ENCODE measurements at places on chromosomes 1 and 21. TPM values are rescaled to one million over a fixed set of nuclear protein-coding genes. Genes with fewer than 3 reads are reported as not detected.

GRCh38 chr21:26842974-26843932 lies 2.0 kb downstream of the ADAMTS1 start:
- H3K4me1 ChIP-seq = peaks cover 35% of the 10 kb centered on the region
- DNase-seq = no peak
- peaks cover 81% of the 10 kb centered on the region for H3K27me3 ChIP-seq
- peak overlapping the region; percentile 74 for H3K4me3 ChIP-seq
- H3K36me3 ChIP-seq = peaks cover 7% of the 10 kb centered on the region

DNA sequence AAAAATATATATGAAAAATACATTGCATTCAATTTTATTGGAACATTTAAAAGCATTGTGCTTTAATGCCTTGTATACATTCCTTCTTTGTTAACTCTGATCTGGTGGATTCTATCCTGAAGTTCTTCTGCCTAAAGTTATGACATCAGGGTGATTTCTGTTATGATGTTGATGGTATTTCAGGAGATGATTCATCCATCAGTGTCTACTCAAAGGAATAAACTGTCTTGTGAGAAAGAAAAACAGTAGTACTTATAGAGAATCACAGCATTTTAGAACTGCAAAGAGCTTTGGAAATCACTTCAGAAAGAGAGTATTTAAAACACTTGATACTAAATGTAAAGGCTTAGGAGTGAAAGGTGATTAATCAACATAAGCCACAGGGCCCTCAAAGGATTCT lies 155.7 kb downstream of the PTPRC start:
- H3K36me3 ChIP-seq = peaks cover 29% of the 10 kb centered on the region
- no peak for DNase-seq
- H3K4me1 ChIP-seq = no peaks in the 10 kb centered on the region

GRCh38 chr1:224623743-224624333 lies 7.7 kb downstream of the CNIH3 start:
- peaks cover 54% of the 10 kb centered on the region for H3K27me3 ChIP-seq
- H3K4me1 ChIP-seq = peaks cover 6% of the 10 kb centered on the region

GRCh38 chr1:107110326-107110725 lies 30.5 kb upstream of the NTNG1 start:
- no peak overlapping the region for H3K4me3 ChIP-seq
- H3K27me3 ChIP-seq = peaks cover 3% of the 10 kb centered on the region
- no peaks in the 10 kb centered on the region for H3K4me1 ChIP-seq

- peak overlapping the region; percentile 85 for H3K27ac ChIP-seq
- H3K27me3 ChIP-seq = peaks cover 72% of the 10 kb centered on the region
- H3K4me3 ChIP-seq = no peak overlapping the region
Measured at GRCh38 chr1:203129501-203130231, 2.1 kb downstream of the ADORA1 start.

DNA sequence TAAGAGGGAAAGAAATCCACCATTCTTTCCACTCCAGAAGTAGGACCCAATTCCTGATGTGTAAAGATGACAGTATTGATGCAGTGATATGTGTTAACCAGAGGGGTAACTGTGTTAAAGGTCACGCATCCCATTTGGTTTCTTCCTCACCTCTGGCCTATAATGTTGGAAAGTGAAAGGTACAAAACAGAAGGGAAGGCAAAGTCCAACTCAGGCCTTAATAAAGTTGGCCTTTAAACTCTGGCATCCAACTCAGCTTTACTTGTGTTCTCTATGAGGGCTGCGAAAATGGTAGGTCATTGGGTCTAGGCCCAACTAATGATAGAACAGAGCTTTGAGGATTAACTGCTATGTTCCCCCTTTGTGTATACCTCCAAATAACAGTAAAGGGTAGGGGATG lies 17.9 kb downstream of the CYP2J2 start:
- H3K4me3 ChIP-seq = no peak overlapping the region
- H3K27me3 ChIP-seq = no peaks in the 10 kb centered on the region

DNA sequence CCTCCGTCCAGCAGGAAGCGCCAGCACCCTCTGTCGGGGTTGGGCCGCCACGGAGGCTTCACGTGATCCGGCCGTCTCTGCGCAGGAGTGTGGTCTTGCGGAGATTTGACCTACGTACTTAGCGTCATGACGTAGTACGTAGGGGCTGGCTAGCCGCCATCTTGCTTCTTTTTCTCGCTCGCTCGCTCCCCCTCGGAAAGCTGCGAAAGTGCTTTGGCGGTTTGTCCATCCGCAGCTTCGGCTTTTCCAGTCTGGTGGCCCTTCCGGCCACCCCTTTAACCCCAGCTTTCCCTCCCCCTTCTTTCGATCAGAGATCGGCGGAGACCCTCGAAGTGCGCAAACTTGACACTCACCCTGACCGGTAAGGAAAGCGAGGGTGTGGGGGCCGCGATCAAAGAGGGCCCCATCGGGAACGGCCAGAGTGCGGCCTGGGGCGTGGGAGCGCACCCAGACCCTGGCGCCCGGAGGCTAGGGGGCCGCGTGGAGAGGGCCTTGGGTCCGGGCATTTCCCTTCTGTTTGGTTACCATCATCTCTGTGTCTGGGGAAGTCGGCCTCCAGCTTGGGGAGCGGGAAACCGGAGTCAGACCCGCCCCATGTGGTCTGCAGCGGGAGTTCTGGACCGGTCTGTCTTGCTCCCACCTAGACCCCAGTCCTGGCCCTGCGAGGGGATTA lies at the start of gene PRRC2C:
Gene PRRC2C (plus strand): TSS at position 156 of the 673 bp plus-strand sequence. CDS start 26,559 bp downstream, outside the sequence.
- peak within 1 kb of the TSS; percentile 95 for H3K4me3 ChIP-seq
- peak; percentile 93 for DNase-seq
- peaks cover 55% of the 10 kb centered on the region for H3K4me1 ChIP-seq
- peak within 1 kb of the TSS; percentile 100 for H3K27ac ChIP-seq
- H3K36me3 ChIP-seq = no peaks in the 10 kb centered on the region

DNA sequence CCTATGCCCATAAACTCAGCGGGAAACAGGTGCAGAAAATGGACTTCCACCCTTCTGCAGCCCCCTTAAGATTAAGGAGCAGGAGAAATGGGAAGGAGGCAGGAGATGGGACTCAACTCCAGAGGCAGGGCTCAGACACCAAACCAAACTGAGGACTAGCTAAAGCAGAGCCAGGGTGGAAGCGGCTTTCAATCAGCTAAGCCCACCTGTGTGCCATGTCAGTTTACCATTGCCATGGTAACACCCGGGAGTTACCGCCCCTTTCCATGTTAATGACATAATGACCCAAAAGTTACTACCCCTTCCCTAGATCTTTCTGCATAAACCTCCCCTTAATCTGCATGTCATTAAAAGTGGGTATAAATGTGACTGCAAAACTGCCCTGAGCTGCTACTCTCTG lies 653.5 kb downstream of the PTPRU start:
- DNase-seq = no peak
- no peaks in the 10 kb centered on the region for H3K4me1 ChIP-seq
- no peaks in the 10 kb centered on the region for H3K36me3 ChIP-seq
- H3K4me3 ChIP-seq = no peak overlapping the region
- H3K27me3 ChIP-seq = peaks cover 15% of the 10 kb centered on the region
- no peak overlapping the region for H3K27ac ChIP-seq

- peaks cover 81% of the 10 kb centered on the region for H3K4me1 ChIP-seq
- no peaks in the 10 kb centered on the region for H3K36me3 ChIP-seq
- H3K4me3 ChIP-seq = no peak overlapping the region
- peak overlapping the region; percentile 9 for H3K27ac ChIP-seq
Measured at GRCh38 chr1:24779689-24780464, 34.6 kb downstream of the CLIC4 start.

- no peaks in the 10 kb centered on the region for H3K4me1 ChIP-seq
- H3K4me3 ChIP-seq = no peak overlapping the region
- no peaks in the 10 kb centered on the region for H3K36me3 ChIP-seq
- DNase-seq = no peak
- no peak overlapping the region for H3K27ac ChIP-seq
Measured at GRCh38 chr1:90314533-90314932, 319.6 kb downstream of the ZNF326 start.

GRCh38 chr1:93196591-93196990 lies 16.1 kb downstream of the CCDC18 start:
- H3K27ac ChIP-seq = no peak overlapping the region
- H3K36me3 ChIP-seq = no peaks in the 10 kb centered on the region
- H3K27me3 ChIP-seq = no peaks in the 10 kb centered on the region
- peaks cover 5% of the 10 kb centered on the region for H3K4me1 ChIP-seq
- DNase-seq = no peak
- no peak overlapping the region for H3K4me3 ChIP-seq

DNA sequence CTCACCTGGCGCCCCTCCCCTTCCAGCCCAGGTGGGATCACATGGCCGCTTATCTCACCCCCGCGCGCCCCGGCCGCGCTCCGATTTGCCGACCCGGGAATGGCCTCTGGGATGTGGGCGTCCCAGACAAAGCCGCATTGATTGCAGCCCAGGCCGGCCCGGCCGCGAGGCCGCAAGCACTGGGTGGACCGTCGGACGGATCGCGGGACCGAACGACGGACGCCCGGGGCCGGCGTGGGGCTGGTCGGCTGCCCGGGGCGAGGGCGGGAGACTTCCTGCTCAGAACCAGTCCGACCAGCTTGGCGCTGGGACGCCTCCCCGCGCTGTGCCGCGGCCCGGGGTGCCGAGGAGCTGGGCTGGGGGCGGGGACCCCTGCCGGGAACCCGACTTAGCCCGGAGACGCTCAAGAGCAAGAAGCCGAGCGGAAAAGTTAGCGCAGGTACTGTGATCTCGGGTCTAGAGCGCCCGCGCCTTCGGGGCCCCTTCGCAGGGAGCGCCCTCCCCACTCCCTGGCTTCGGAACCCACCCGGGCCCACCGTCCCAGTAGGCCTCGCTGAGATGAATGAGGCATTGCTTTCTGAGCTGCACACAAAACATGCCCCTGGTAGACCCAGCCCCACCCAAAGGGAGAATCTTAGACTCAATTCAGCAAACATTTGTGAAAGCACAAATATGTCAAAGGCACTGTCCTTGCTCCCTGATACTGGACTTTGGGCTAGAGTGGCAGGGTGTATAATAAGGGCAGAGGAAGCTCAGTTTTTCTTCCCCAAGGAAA lies 415 bp upstream of the LAD1 start:
- peaks cover 31% of the 10 kb centered on the region for H3K27me3 ChIP-seq
- H3K36me3 ChIP-seq = no peaks in the 10 kb centered on the region
- H3K27ac ChIP-seq = no peak overlapping the region
- DNase-seq = no peak

- DNase-seq = no peak
- no peak overlapping the region for H3K4me3 ChIP-seq
- no peaks in the 10 kb centered on the region for H3K27me3 ChIP-seq
- H3K4me1 ChIP-seq = peaks cover 8% of the 10 kb centered on the region
- H3K36me3 ChIP-seq = peaks cover 4% of the 10 kb centered on the region
Measured at GRCh38 chr1:2374252-2375155, 16.9 kb downstream of the MORN1 start.

Gene CD1D
- 4.1 TPM for polyA plus RNA-seq

Gene ITPKB
- polyA plus RNA-seq = 34.3 TPM

Gene CASQ2
- not detected for polyA plus RNA-seq

Gene THEM5
- polyA plus RNA-seq = not detected

Gene CXADR
- not detected for polyA plus RNA-seq
